NK-92 treated with Interleukin-12 subunit alpha and Interleukin-12 subunit beta, amount 100 ng/mL, for 24 hours (cell line): ENCODE measurements at places on chromosomes 7 and 10.

DNA sequence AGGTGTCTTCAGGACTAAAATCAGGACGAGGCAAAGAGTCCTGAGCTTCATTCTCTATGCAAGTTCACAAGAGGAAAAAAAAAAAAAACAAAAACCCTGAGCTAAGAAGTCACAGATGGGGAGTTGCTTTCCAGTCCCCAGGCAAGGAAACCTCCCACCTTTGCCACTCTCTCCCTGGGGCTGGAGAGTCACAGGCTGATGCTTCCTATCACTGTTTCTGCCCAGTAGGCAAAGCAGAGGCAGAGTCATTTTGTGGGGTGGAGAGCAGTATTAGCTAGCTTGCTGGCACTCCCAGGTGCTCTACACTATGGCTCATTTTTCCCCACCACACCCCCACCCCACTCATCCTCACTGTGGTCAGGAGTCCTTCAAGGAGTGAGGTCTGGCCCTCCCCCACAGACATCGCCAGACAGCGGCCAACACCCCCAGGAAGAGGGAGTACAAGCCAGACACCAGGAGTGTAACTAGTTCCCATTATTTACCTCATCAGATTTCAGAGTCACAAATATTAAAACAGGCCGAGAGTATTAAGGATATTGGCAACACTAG is 34.6 kb upstream of the UNC5B start:
- DNase-seq = no peak

- no peak for DNase-seq
These were observed 49.0 kb upstream of the GTF2IRD1 start for GRCh38 chr7:74404741-74405140.

GRCh38 chr10:668786-669485 is 20.5 kb downstream of the DIP2C start:
- DNase-seq = no peak

GRCh38 chr7:6293202-6293601 is 20.8 kb upstream of the CYTH3 start:
- DNase-seq = no peak

DNA sequence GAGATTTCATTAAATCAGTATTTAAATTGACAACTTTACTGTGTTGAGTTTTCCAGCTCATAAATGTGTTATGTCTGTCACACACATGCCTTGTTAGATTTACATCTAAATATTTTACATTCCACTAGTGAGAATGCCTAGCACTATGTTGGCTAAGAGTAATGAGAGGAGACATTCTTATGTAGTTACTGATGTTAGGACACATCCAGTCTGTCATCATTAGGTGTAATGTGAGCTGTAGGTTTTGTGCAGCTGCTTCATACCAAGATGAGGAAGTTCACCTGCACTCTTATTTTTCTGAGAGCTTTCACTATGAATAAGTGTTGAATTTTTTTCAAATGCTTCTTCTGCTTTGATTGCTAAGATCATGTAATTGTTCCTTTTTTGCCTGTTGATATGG is 218.0 kb upstream of the IGFBP3 start:
- no peak for DNase-seq

DNA sequence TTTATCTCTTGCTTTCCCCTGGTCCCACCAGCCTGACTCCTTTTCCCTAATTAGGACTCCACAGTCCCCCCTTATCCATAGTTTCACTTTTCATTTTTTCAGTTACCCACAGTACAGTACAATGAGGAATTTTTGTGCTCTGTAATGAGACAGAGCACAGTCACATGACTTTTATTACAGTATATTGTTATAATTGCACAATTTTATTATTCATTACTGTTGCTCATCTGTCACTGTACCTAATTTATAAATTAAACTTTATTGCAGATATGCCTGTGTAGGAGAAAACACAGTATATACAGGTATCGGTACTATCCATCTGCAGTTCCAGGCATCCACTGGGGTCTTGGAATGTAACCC is 125.4 kb downstream of the KCNMA1 start:
- DNase-seq = no peak

- no peak for DNase-seq
These were observed 660 bp upstream of the HHEX start for GRCh38 chr10:92688927-92689662.

- DNase-seq = no peak
These were observed 384.9 kb downstream of the THSD7A start for GRCh38 chr7:11447106-11447505.

DNA sequence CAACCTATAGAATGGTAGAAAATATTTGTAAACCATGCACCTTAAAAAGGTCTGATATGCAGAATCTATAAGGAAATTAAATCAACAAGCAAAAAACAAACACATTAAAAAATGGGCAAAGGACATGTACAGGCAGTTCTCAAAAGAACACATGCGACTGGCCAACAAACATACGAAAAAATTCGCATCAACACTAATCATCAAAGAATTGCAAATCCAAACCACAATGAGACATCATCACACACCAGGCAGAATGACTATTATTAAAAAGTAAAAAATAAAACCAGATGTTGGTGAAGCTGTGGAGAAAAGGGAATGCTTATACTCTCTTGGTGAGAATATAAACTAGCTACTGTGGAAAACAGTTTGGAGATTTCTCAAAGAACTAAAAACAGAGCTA is 33.2 kb downstream of the TMEM229A start:
- no peak for DNase-seq
